ENCODE measurements at places on chromosomes 3 and 15. TPM values are rescaled to one million over a fixed set of nuclear protein-coding genes. Genes with fewer than 3 reads are reported as not detected.

- no peak overlapping the region for H3K27ac ChIP-seq
- H3K4me3 ChIP-seq, result no peak overlapping the region
- H3K36me3 ChIP-seq, result no peaks in the 10 kb centered on the region
- H3K4me1 ChIP-seq, result peaks cover 49% of the 10 kb centered on the region
- H3K27me3 ChIP-seq, result peaks cover 15% of the 10 kb centered on the region
- no peak for DNase-seq
These were observed 277 bp downstream of the SIAH2 start for GRCh38 chr3:150762662-150763121.

DNA sequence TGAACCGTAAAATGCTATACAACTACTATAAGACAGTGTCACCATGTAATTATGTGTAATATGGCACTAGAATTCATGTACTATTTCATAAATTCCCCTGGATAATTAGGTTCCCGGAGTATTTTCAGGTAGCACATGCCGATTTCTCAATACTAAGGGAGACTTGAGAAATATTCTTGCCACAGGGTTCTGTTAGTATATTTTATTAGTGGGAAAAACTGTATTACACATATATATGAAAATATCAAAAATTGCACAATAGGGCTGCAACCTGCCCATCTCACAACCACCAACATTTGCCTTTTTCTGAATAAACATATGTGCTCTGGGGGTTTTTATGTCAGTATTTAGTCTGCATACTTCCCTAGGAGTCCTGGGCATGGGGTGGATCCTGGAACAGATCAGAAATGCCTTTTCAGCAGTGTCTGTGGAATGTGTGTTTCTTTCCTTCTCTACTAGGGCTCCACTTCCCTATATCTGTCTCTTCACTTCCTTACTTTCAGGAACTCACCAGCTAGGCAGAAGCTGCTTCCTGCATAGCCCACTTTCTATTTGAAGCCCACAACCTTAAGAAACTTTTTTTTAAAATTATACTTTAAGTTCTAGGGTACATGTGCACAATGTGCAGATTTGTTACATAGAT lies 87.5 kb downstream of the RPL39L start:
- no peak for DNase-seq
- no peak overlapping the region for H3K4me3 ChIP-seq
- peaks cover 82% of the 10 kb centered on the region for H3K36me3 ChIP-seq
- H3K4me1 ChIP-seq, result peaks cover 76% of the 10 kb centered on the region

- H3K27ac ChIP-seq, result no peak overlapping the region
- H3K4me1 ChIP-seq, result no peaks in the 10 kb centered on the region
- no peak for DNase-seq
- no peaks in the 10 kb centered on the region for H3K36me3 ChIP-seq
These were observed 3.8 kb upstream of the KLHL40 start for GRCh38 chr3:42681361-42682038.

DNA sequence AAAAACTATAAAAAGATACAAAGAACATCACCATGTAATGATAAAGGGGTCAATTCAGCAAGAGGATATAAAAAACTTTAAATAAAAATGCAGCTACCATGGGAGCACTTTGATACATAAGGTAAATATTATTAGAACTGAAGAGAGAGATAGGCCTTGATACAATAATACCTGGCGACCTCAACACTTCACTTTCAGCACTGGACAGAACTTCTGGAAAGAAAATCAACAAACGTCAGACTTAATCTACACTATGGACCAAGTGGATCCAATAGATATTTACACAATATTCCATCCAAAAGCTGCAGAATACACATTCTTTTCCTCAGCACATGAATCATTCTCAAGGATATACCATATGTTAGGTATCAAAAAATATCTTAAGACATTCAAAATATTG lies 42.0 kb downstream of the WDR49 start:
- H3K4me3 ChIP-seq, result no peak overlapping the region
- H3K36me3 ChIP-seq, result no peaks in the 10 kb centered on the region
- peaks cover 4% of the 10 kb centered on the region for H3K27me3 ChIP-seq
- no peak for DNase-seq
- no peak overlapping the region for H3K27ac ChIP-seq

- no peaks in the 10 kb centered on the region for H3K36me3 ChIP-seq
- no peaks in the 10 kb centered on the region for H3K27me3 ChIP-seq
- peaks cover 65% of the 10 kb centered on the region for H3K4me1 ChIP-seq
- H3K4me3 ChIP-seq, result no peak overlapping the region
- DNase-seq, result no peak
These were observed 87.7 kb downstream of the IGF1R start for GRCh38 chr15:98735895-98736617.

DNA sequence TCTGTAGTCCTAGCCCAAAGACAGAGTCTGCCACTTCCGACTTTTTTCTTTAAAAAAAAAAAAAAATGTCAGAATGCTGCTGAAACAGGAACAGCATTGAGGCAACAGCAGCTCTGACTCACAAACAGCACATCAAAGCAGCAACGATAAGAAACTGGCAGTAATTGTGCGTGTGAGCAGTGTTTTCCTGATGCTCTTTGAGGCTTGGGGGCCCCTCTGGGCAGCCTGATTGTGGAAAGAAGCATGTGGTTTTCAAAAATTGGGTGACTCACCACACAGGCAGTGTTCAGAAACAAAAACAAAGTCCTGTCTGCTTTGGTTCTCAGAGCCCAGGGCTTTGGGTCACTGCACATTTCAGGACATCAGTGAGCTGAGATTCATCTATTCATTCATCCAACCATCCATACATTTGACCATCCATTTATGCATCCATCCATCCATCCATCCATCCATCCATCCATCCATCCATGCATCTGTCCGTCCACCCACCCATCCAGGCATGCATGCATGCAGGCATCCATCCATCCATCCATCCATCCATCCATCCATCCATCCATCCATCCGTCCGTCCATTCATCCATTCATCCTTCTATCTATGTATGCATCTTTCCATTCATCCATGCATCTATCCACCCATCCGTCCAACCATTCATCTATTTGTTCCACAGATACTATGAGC lies 308.4 kb downstream of the RPLP1 start:
- DNase-seq, result peak; percentile 84
- H3K36me3 ChIP-seq, result no peaks in the 10 kb centered on the region
- peak overlapping the region; percentile 72 for H3K4me3 ChIP-seq
- H3K27me3 ChIP-seq, result peaks cover 31% of the 10 kb centered on the region
- H3K27ac ChIP-seq, result peak overlapping the region; percentile 96
- peaks cover 61% of the 10 kb centered on the region for H3K4me1 ChIP-seq

- peaks cover 8% of the 10 kb centered on the region for H3K4me1 ChIP-seq
- H3K27ac ChIP-seq, result no peak overlapping the region
- H3K27me3 ChIP-seq, result peaks cover 8% of the 10 kb centered on the region
- H3K4me3 ChIP-seq, result no peak overlapping the region
- H3K36me3 ChIP-seq, result no peaks in the 10 kb centered on the region
- no peak for DNase-seq
These were observed 101.4 kb upstream of the TRPM1 start for GRCh38 chr15:31202953-31203352.

GRCh38 chr15:26910715-26911114 lies 43.9 kb downstream of the GABRA5 start:
- DNase-seq, result no peak
- H3K27me3 ChIP-seq, result no peaks in the 10 kb centered on the region
- no peaks in the 10 kb centered on the region for H3K36me3 ChIP-seq
- no peaks in the 10 kb centered on the region for H3K4me1 ChIP-seq
- no peak overlapping the region for H3K27ac ChIP-seq

EFCAB12 gene
- not detected for polyA plus RNA-seq

STRIT1 gene
- polyA plus RNA-seq, result not detected
